ENCODE measurements at places on chromosomes 5 and 9. TPM values are rescaled to one million over a fixed set of nuclear protein-coding genes. Genes with fewer than 3 reads are reported as not detected.

GRCh38 chr5:34562791-34563190, 93.3 kb upstream of the RAI14 start:
- H3K4me1 ChIP-seq: no peaks in the 10 kb centered on the region
- no peaks in the 10 kb centered on the region for H3K27me3 ChIP-seq
- no peak overlapping the region for H3K4me3 ChIP-seq

DNA sequence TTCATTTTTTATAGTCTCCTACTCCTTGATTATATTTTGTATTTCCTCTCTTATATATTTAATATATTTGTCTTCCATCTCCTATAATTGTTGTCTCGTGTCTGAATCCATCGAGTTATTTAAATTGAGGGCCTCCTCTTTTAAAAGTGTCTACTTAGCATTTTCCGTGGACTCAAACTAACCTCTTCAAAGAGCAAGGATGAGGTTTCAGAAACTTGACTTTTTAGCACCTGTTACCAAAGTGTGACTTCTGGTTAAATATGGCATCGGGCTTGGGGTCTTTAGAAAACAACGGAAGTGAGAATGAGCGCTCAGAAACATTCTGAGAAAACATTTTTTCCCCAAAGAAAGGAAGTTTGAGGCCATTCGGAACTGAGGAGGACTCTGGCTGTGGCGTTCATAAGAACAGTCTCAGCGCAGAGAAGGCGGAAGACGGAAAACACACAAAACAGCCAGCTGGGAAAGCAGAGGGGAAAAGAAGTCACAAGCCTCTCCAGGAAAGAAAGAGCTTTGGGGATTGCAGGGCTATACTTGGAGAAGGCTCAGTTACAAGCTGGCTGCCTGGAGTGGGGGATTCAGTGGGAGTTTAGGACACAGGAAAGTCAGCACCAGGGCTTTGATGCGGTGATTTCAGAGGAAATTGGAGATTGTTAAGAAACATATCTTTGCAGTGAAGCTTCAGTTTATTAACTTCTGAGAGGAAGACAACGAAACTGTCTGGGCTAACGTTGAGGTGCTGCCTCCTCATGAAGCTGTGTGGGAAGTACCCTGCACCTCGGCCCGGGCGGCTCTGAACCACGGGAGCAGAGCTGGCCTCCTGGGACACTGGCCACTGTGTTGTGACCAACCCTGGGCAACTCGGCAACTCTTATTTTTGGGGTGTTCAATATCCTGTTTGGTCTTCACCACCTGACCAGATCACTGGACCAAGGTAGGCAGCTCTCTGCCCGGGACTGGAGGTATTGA, 25.1 kb upstream of the IRX2 start:
- peaks cover 3% of the 10 kb centered on the region for H3K27me3 ChIP-seq
- H3K27ac ChIP-seq: no peak overlapping the region
- H3K36me3 ChIP-seq: no peaks in the 10 kb centered on the region
- no peaks in the 10 kb centered on the region for H3K4me1 ChIP-seq

The EIF4E1B gene
- total RNA-seq: not detected

GRCh38 chr5:62082370-62082801, 223.6 kb upstream of the KIF2A start:
- no peak overlapping the region for H3K27ac ChIP-seq
- H3K36me3 ChIP-seq: no peaks in the 10 kb centered on the region
- H3K4me1 ChIP-seq: no peaks in the 10 kb centered on the region
- DNase-seq: no peak
- no peak overlapping the region for H3K4me3 ChIP-seq

The COL5A1 gene
- total RNA-seq: 169 TPM

- no peaks in the 10 kb centered on the region for H3K27me3 ChIP-seq
- H3K4me3 ChIP-seq: no peak overlapping the region
- H3K27ac ChIP-seq: no peak overlapping the region
- no peak for DNase-seq
Measured at GRCh38 chr5:71982717-71983395, 124.4 kb upstream of the MAP1B start.
